Testis (tissue), 5 donors: ENCODE measurements at places on chromosomes 1 and 21. TPM values are rescaled to one million over a fixed set of nuclear protein-coding genes. Genes with fewer than 3 reads are reported as not detected.

DNA sequence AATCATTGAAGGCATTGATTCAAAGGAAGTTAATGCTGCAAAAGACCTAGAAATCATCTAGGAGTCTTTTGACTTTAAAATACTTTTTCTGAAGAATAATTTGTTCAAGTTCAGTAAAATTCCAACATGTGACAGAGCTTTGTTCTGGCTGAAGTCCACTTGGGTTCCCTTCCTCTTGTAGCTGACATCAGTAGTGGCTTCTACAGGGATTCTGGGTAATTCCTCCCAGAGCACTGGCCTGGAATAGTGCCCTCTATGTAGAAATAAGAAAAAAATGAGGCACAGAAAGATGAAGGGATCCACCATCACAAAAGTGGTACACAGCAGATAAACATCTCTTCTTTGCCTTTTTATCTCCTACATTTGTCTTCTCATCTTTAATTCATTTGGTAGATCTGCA, 548.1 kb downstream of the LTN1 start:
- DNase-seq: no peak
- H3K36me3 ChIP-seq: no peaks in the 10 kb centered on the region
- H3K4me1 ChIP-seq: no peaks in the 10 kb centered on the region
- no peak overlapping the region for H3K27ac ChIP-seq
- no peaks in the 10 kb centered on the region for H3K27me3 ChIP-seq

GRCh38 chr1:202836623-202837403, 26.1 kb downstream of the PCAT6 start:
- H3K4me1 ChIP-seq: no peaks in the 10 kb centered on the region
- no peak overlapping the region for H3K27ac ChIP-seq
- H3K36me3 ChIP-seq: no peaks in the 10 kb centered on the region
- H3K27me3 ChIP-seq: no peaks in the 10 kb centered on the region
- no peak for DNase-seq

- peaks cover 37% of the 10 kb centered on the region for H3K4me1 ChIP-seq
- no peak for DNase-seq
- H3K27me3 ChIP-seq: no peaks in the 10 kb centered on the region
- H3K27ac ChIP-seq: no peak overlapping the region
Observed at GRCh38 chr1:226154593-226154992, 31.9 kb downstream of the ACBD3 start.

DNA sequence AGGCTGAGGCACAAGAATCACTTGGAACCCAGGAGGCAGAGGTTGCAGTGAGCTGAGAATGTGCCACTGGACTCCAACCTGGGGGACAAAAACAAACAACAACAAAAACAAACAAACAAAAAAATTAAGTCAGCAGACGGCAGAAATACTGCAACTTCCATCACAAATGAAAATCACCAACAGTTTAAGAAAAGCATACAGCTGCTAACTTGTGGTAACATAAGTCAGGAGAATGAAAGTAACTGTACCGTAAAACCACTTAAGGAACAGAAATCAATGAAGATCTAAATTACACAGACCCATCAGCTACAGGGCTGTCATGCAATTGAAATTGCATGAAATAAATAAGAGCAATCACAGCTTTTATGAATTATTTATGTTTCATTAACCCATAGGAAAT, 25.0 kb downstream of the MCOLN2 start:
- H3K4me1 ChIP-seq: no peaks in the 10 kb centered on the region
- no peak for DNase-seq
- H3K27ac ChIP-seq: no peak overlapping the region
- H3K36me3 ChIP-seq: no peaks in the 10 kb centered on the region

GRCh38 chr1:207078578-207079132, 10.0 kb upstream of the C4BPB start:
- DNase-seq: no peak
- H3K36me3 ChIP-seq: no peaks in the 10 kb centered on the region
- H3K4me1 ChIP-seq: no peaks in the 10 kb centered on the region

GRCh38 chr1:234725177-234726132, 115.5 kb upstream of the IRF2BP2 start:
- H3K4me1 ChIP-seq: peaks cover 76% of the 10 kb centered on the region
- DNase-seq: no peak
- no peaks in the 10 kb centered on the region for H3K36me3 ChIP-seq

DNA sequence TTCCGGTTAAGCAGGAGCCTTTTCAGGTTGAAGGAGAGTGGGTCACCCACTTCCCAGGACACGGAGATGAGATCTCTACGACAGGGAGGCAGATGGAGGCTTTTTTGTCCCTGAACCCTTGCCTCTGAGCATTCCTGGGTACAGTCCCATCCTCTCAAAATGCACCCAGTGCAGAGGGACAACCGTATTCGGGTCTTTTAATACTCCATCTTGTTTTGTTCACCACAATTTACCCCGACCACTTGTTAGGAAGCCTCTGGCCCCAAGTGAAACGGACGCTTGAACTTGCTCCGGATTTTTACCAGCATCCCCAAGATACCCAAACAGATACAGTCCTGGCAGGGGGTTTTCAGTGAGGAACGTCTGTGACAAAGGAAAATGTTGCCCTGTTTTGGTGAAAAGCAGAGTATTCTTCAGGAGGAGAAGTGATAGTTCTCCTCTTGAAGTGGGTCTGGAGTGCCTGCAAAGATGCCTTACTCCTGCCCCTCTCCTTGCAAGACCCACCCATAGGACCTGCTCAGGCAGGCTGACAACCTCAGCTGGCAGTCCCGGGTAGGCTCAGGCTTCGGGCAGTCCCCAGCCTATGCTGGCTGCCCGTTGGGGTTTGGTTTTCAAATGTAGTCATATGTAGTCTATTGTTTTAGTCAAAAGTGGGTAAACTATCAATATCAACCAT, 669 bp upstream of the ARL8A start:
- H3K4me1 ChIP-seq: peaks cover 14% of the 10 kb centered on the region
- H3K27me3 ChIP-seq: no peaks in the 10 kb centered on the region
- H3K4me3 ChIP-seq: peak overlapping the region; percentile 93
- H3K27ac ChIP-seq: peak overlapping the region; percentile 83
- H3K36me3 ChIP-seq: no peaks in the 10 kb centered on the region
- no peak for DNase-seq

- no peak for DNase-seq
- H3K27me3 ChIP-seq: no peaks in the 10 kb centered on the region
- H3K4me1 ChIP-seq: peaks cover 18% of the 10 kb centered on the region
- no peaks in the 10 kb centered on the region for H3K36me3 ChIP-seq
Observed at GRCh38 chr1:32878183-32878582, 7.5 kb upstream of the FNDC5 start.

GRCh38 chr1:24915816-24916602, 14.1 kb downstream of the RUNX3 start:
- H3K4me1 ChIP-seq: no peaks in the 10 kb centered on the region
- no peaks in the 10 kb centered on the region for H3K27me3 ChIP-seq
- no peak overlapping the region for H3K27ac ChIP-seq
- no peak for DNase-seq

DNA sequence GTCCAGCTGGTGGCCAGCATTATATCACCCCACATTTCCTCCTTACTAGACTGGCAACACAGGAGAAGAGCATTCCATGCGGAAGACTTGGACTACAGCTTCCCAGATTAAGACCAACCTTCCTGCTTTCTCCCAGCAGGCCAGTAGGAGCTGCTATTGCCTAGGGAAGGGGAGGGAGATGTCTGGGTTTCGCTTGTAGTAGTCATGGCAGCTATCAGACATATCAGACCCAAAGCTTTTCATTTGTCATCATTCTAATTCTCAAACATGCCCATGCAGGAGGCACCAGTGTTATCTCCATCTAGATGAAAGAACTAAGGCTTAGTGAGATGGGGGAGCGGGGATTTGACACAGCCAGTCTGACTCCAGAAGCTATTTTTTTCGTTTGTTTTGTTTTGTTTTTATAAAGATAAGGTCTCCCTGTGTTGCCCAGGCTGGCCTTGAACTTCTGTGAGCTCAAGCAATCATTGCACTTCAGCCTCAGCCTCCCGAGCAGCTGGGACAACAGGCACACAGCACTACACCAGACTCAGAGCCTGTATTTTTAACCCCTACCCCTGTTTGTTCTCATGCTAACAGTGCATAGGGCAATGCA, 4.5 kb downstream of the PLA2G2A start:
- no peaks in the 10 kb centered on the region for H3K36me3 ChIP-seq
- DNase-seq: peak; percentile 74
- H3K4me1 ChIP-seq: peaks cover 9% of the 10 kb centered on the region
- no peaks in the 10 kb centered on the region for H3K27me3 ChIP-seq
- H3K4me3 ChIP-seq: no peak overlapping the region

GRCh38 chr1:234704106-234704887, 94.3 kb upstream of the IRF2BP2 start:
- H3K36me3 ChIP-seq: no peaks in the 10 kb centered on the region
- no peaks in the 10 kb centered on the region for H3K4me1 ChIP-seq
- no peaks in the 10 kb centered on the region for H3K27me3 ChIP-seq
- peak; percentile 6 for DNase-seq

GRCh38 chr1:232426801-232427200, 203.1 kb downstream of the SIPA1L2 start:
- H3K27me3 ChIP-seq: no peaks in the 10 kb centered on the region
- H3K4me3 ChIP-seq: no peak overlapping the region
- H3K27ac ChIP-seq: no peak overlapping the region
- no peaks in the 10 kb centered on the region for H3K4me1 ChIP-seq
- no peaks in the 10 kb centered on the region for H3K36me3 ChIP-seq
- no peak for DNase-seq

GRCh38 chr1:181189691-181190363, 101.3 kb downstream of the IER5 start:
- H3K36me3 ChIP-seq: no peaks in the 10 kb centered on the region
- H3K27ac ChIP-seq: no peak overlapping the region
- H3K4me1 ChIP-seq: peaks cover 5% of the 10 kb centered on the region
- peak; percentile 84 for DNase-seq

DNA sequence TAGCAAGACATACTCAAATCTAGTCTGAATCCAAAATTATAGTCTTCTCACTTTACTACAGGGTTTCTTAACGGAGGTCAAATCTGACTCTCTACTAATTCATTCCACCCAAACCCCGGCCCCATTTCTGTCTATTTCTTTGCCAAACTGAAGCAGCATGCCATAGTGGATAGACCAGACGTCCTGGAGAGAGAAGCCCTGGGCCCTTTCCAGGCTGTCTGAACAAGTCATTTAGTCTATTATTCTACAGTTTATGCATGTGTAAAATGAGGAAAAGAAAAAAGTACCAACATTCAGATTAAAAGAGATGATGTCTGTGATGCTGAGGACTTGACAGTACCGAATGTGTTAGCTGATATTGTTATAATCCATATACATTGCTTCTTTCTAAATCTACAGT, 95.0 kb downstream of the GDAP2 start:
- H3K27me3 ChIP-seq: no peaks in the 10 kb centered on the region
- H3K4me1 ChIP-seq: no peaks in the 10 kb centered on the region
- H3K4me3 ChIP-seq: no peak overlapping the region
- H3K27ac ChIP-seq: no peak overlapping the region
- no peak for DNase-seq

SPRR1A gene
- not detected for total RNA-seq

PTAFR gene
- total RNA-seq: 1.7 TPM

TMEM269 gene
- total RNA-seq: 1.6 TPM

CSF3R gene
- 4.9 TPM for total RNA-seq

NUAK2 gene
- 19.6 TPM for total RNA-seq

AKR7A2 gene
- 141 TPM for total RNA-seq

FLG2 gene
- 0.08 TPM for total RNA-seq

MSH4 gene
- total RNA-seq: 8.2 TPM

B3GALT2 gene
- 2.5 TPM for total RNA-seq

SELE gene
- total RNA-seq: 1.7 TPM

GPX7 gene
- total RNA-seq: 23.2 TPM

CAMK1G gene
- total RNA-seq: 1.1 TPM

DCST1 gene
- total RNA-seq: 4.5 TPM

APP gene
- total RNA-seq: 390 TPM
